ENCODE measurements at places on chromosomes 16 and 17.
A peak's percentile ranks its signal among the peaks of the same experiment; 100 is the strongest.

DNA sequence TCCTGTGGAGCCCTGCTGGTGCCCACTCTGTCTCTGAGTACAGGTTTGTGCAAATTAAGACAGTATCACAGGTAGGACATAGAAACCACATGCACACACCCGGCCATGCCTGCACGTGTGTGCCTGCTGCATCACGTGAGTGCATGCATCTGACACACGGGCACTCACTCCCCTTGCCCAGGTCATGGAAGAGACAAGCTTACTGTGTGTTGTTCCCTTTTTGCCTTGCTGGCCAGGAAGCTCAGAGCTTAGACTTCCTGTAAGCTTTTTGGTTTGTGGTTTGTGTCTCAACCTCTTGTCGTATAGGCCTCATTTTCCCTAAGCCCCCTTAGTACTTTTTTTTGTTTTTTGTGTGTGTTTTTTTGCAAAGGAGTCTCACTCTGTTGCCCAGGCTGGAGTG is 25.0 kb downstream of the ZNF469 start:
- no peak for DNase-seq

GRCh38 chr17:43702637-43703036 is 40.9 kb upstream of the MEOX1 start:
- peak; percentile 30 for DNase-seq

GRCh38 chr16:3038256-3038655 is 1.5 kb upstream of the BICDL2 start:
- no peak for DNase-seq

GRCh38 chr17:65022751-65023700 is 33.5 kb downstream of the GNA13 start:
- DNase-seq = peak; percentile 36

GRCh38 chr17:68425979-68426378 is 31.3 kb downstream of the WIPI1 start:
- DNase-seq = no peak

DNA sequence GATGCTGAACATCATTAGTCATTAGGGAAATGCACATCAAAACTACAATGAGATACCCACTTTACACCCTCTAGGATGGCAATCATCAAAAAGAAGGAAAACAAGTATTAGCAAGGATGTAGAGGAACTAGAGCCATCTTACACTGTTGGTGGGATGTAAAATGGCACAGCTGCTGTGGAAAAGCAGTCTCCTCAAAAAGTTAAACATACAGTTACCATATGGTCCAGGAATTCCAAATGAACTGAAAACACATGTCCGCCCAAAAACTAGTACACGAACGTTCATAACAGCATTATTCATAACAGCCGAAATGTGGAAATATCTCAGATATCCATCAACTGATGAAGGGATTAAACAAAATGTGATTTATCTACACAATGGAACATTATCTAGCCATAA is 7.0 kb downstream of the FBF1 start:
- no peak for DNase-seq

- DNase-seq = no peak
These were observed 190.7 kb downstream of the AXIN2 start for GRCh38 chr17:65370669-65371131.

- DNase-seq = no peak
These were observed 8.9 kb upstream of the LGALS9 start for GRCh38 chr17:27621942-27622559.

All from activated CD4-positive, alpha-beta T cell treated with anti-CD3 and anti-CD28 coated beads, Interleukin-2, Interleukin-6, amounts not matched to agents 100 ng/mL and 50 ng/mL, durations not matched to agents 16 hours and 8 hours (primary cell).